Stimulated activated CD4-positive, alpha-beta T cell treated with anti-CD3 and anti-CD28 coated beads, Interleukin-12 subunit alpha, Interleukin-12 subunit beta, amount 100 ng/mL, for 24 hours (primary cell): ENCODE measurements at places on chromosomes 16 and 17.

GRCh38 chr17:47119746-47120520 is 69.2 kb downstream of the CDC27 start:
- DNase-seq = no peak

GRCh38 chr17:76570457-76570856 is 15.2 kb downstream of the ST6GALNAC2 start:
- no peak for DNase-seq

- DNase-seq = no peak
Measured at GRCh38 chr16:89174877-89175276, 3.3 kb downstream of the CDH15 start.

DNA sequence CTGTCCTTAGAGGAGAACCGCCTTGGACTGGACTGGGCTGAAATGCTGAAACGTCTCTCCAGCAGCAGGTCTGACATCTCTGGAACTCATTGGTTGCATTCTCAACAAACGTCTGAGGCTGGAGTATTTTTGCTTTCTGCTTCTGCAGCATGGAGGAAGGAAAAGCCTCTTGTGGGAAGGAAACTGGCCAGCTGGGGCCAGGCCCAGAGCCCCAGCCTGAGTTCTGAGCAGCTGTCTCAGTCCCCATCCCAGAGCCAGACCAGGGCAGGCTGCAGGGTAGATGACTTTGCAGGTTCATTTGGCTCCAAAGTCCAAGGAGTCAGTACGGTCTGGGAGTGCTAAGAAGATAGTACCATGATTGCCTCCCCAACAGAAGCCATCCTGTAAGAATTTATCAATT is 18.3 kb downstream of the TEKT3 start:
- no peak for DNase-seq

- no peak for DNase-seq
Measured at GRCh38 chr16:4428500-4428899, 2.8 kb downstream of the DNAJA3 start.

DNA sequence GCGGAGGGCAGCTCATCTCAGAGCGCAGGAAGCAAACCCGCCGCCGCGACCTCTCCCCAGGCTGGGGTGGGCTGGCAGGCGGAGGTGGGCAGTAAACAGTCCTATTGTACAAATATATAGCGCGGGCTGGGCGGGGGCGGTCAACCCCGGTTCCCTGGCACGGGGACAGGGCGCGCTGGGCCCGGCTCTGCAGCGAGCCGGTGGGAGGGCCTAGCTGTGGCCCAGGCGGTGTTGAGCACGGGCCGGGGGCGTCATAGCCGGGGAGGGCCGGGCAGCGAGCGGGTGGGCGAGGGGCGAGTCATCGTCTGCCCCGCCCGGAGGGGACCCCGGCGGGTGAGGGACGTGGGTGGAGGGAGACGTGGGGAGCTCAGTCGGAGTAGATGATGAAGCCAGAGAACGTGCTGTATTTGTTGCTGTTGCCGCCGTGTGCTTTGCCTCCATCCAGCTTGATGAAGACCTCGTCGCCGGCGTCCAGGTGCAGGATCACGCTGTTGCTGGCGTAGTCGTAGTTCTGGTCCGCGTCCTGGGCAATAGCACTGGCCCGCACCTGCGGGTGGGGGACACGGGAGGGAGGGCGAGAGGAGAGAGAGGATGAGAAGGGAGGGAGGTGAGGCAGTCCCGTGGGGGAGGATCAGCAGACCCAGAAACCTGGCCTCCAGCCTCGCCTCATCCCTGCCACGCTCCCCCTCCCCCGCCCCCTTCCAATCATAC is 8.1 kb downstream of the C1QL1 start:
- no peak for DNase-seq

DNA sequence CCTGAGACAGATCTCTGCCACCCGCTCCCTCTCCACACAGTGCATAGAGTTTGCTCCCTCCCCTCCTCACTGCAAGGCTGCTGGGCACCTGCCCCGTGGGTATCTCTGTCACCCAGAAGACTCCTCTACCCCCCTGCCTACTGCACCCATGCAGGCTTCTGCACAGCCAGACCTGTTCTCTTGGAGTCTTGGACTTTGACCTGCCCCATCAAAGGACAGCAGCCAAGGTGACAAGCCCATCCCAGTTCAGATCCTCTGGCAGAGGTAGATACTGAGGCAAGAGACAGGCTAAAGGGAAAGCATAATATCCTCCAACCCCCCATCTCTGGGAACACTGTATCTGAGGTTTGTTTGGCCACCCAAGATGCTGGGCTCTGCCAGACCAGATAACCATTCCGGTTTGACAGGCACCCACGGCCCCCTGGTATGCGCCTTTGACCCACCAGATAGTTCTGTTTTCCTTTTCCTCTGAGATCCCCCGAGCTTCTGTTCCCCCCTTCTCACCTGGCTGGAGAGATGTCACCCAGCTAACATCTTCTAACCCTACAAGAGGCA is 239.6 kb downstream of the SOX9 start:
- no peak for DNase-seq

- DNase-seq = no peak
Measured at GRCh38 chr17:72240333-72240732, 119.5 kb downstream of the SOX9 start.

- DNase-seq = no peak
Measured at GRCh38 chr17:34623856-34624766, 44.7 kb downstream of the TMEM132E start.

DNA sequence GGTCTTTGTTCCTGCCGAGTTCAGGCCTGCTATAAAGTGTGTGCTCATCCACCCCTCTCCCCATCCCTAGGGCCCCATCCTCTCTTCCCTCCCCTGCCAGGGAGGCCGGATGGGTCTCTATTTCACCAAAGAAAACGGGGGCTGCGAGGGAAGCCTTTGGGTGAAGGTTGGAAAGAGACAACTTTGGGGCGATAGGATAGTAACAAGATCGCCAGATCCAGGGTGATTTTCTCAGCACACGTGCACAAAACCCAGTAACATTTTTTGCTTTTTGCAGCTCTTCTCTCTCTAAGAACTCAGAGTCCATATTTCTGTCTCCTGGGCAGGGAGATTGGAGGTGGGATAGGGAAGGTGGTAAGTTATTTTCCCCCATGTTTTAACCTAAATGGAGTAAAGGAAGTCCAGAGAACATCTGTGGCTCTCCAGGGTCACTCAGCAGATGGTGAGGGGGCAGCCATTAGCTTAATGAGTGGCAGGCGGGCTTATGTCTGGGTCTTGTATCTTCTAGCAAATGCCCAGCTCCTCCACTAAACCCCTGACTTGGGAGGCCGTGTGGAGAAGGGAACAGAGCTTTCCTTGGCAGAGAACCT is 6.9 kb downstream of the CCR7 start:
- no peak for DNase-seq

GRCh38 chr16:84603140-84603816 is 14.6 kb downstream of the COTL1 start:
- no peak for DNase-seq

GRCh38 chr17:8868529-8868951 is 1.1 kb upstream of the PIK3R6 start:
- DNase-seq = no peak

- no peak for DNase-seq
Measured at GRCh38 chr17:56661906-56662305, 68.4 kb downstream of the NOG start.

GRCh38 chr16:88839026-88839529 is 17.7 kb downstream of the GALNS start:
- DNase-seq = no peak

- DNase-seq = no peak
Measured at GRCh38 chr16:67525176-67525860, 3.3 kb upstream of the RIPOR1 start.

DNA sequence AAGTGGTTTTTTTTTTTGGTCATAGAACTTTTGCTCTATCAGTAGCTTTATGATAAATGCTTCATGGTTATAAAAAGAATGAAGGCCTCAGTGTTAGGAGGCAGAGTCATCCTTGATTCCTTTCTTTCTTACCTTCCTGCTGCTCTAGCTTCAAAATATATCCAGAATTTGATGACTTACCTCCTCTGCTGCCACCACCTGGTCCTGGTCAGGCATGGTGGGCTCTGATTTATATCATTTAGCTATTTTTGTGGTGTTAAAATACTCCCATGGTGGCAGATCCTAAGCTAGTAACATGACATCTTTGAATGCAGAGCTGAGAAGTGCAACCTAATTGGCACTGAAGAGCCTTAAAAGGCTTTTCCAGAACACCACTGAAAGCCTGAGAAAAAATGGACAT is 508.8 kb upstream of the CDH8 start:
- DNase-seq = no peak

GRCh38 chr17:73112246-73112645 is 19.8 kb upstream of the SLC39A11 start:
- DNase-seq = no peak

- DNase-seq = no peak
Measured at GRCh38 chr17:55898195-55898594, 147.3 kb downstream of the PCTP start.

DNA sequence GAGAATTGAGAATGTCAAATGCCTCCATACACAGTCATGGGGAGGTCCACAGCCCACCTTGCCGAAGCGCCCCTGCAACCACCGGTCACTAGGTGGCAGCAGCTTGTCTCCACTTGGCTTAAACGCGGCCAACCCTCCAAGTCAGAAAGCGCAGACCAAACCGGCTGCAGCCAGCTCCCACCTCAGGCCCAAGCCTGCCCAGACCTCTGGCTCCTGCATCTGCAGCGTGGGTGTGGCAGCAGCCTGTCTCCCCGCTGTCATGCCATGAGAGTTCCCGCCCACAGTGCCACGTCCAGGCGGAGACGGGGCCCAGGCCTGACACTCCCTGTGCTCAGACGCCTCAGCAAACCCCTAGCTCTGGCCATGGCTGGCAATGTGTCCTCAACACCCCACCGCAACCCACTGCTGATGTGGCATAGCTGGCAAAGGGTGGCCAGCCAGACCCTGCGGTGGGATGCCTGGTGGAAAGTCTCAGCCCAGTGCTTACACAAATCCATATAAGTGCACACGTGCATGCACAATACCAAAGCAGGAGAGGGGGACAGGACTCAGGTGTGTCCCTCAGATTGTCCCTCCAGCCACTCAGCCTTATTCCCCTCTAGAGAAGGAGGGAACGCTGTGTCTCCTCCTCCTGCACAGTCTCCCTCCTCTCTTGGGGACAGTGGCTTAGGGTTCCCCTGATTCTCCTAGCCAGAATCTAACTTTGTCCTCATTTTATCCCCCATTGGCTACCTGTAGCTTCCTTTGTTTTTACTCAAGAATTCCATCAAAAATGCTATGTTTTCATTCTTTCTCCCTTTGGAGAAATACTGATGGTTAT is 10.9 kb downstream of the COPZ2 start:
- DNase-seq = peak; percentile 44

DNA sequence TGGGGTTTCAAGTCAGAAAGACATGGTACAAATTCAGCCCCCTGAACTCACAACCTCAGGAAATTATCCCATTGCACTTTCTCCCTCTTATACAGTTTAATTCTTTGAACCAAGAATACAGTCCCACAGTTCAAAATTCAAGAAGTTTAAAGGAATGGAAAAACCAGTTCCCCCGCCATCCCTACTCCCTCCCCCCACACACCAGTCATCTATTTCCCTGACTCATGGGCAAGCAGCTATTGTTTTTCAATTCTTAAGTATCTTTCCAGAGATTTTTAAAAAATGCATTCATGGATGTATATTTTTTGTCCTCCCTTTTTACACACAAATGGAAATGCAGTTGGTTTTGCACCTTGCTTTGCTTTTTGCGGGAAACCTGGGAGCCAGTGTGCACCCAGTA is 7.3 kb downstream of the SYCE1L start:
- no peak for DNase-seq

GRCh38 chr16:34648-34987 is 18.8 kb downstream of the POLR3K start:
- no peak for DNase-seq
